Peyer's patch (tissue), 4 donors: ENCODE measurements at places on chromosomes 4 and X. TPM values are rescaled to one million over a fixed set of nuclear protein-coding genes. Genes with fewer than 3 reads are reported as not detected.

The COL4A6 gene
- total RNA-seq = 2.4 TPM

The ARL13A gene
- total RNA-seq = not detected

The GPC4 gene
- 9.5 TPM for total RNA-seq

The MAGEA12 gene
- not detected for total RNA-seq

The SMIM10L2A gene
- not detected for total RNA-seq

The REPS2 gene
- 3.7 TPM for total RNA-seq

The STPG2 gene
- not detected for total RNA-seq

The AKAP14 gene
- total RNA-seq = not detected

GRCh38 chr4:71334465-71334882, 4.3 kb upstream of the SLC4A4 start:
- DNase-seq = no peak

- no peak for DNase-seq
Observed at GRCh38 chr4:105707782-105708180, 708 bp downstream of the INTS12 start.

GRCh38 chr4:8294775-8295174, 25.2 kb downstream of the HTRA3 start:
- no peak for DNase-seq

DNA sequence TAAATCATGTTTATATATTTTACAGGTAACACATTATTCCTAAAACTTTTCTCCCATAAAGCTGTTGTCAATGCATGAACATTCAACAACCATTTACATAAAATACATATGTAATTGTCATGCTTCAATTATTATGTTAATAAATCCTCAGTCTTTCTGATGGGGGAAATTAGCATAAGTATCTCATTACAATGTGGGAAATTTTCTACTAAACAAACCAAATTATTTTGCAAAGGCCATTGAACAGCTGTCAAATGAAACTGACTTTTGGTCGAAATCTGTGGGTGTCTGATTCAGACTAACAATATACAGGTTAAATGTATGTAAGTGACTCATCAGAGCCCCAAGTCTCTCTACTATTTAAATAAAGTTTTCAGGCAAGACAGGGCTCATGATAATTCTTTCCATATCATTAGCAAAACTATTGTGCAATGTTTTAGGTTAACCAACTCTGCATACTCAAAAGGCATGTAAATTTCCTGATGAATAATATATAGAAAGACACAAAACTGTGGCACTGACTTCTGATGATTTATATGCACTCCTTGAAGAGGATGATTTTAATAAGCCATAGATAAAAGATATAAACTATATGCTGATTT, 795.3 kb upstream of the AADAT start:
- DNase-seq = no peak

GRCh38 chr4:149574971-149575370, 240.7 kb downstream of the IQCM start:
- no peak for DNase-seq

- DNase-seq = no peak
Observed at GRCh38 chr4:17758485-17758884, 22.9 kb downstream of the FAM184B start.

DNA sequence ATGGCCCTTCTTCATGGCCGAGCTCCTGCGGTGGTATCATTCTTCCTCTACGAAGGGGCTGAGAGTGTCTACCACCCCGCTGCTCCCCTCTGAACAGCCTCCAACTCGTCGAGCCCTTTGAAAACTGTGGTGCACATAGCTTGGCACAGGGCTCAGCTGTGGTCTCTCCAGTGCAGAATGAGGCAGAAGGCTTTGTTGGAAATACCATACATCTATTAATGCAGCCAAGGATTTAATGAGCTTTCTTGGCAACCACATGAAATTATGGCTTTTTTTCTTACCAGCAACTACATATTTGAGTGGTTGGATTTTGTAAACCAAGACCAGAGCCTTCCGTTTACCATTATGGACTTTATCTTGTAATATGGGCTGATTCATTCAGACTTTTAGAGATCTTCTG, 61.7 kb upstream of the CBR4 start:
- no peak for DNase-seq

DNA sequence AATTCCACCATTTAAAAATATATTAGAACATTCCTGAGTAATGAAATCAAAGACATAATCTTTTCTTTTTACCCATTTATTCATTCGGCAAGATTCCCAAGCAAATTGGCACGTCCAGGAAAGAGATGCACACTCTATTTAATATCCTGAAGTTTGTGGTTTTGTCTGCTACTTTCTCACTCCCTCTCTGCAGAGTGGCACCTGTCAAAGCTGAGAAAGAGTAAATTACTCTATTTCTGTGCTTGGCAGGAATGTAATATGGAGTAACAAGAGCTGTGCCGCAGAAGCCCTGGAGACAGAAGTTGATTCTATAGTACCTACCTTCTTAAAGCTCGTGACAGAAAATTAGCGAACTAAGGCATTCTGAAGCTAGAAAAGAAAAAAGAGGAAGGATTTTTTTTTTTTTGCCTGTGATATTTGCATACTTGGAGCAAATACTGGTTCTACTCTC, 5.5 kb downstream of the GSTCD start:
- no peak for DNase-seq

DNA sequence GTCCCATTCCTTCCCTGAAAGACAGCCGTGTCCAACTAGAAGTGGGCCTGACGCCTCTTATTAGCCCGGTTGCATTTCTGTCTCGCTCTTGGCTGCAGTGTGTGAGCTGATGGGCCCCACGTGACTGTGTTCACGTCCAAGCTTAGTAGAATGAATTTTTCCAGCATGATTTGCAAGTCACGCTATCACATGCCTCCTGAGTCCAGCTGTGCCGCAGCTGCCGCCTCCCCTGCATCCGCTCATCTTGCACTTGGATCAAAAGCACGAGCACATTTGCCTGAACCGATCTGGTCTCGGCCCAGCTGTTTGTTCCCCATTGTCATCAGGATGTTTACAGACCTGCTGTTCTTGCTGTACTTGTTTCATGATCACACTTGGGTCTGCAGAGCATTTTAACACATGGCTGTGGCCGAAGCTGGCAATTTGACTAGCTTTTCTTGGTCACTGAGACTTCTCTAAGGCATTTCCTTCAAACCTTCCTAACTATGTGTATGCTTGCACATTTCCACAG, 126.5 kb downstream of the KIT start:
- peak; percentile 83 for DNase-seq

DNA sequence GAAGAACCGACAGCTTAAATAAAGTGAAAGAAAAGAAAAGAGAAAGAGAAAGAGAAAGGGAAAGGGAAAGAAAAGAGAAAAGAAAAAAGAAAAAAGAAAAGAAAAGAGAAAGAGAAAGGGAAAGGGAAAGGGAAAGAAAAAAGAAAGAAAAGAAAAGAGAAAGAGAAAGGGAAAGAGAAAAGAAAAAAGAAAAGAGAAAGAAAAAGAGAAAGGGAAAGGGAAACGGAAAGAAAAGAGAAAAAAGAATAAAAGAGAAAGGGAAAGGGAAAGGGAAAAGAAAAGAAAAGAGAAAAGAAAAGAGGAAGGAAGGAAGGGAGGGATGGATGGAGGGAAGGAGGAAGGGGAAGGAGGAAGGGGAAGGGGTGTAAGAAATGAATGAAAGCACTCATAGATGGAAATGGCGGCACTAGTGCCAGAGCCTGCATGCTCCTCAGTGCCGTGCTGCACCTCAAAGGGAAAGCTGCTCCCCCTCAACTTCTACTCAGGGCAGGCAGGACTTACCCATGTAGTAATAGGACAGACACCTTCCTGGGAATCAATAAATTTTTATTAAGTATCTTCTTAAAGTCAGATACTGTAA, 70.7 kb downstream of the AFAP1 start:
- no peak for DNase-seq

- no peak for DNase-seq
Observed at GRCh38 chr4:62517716-62518115, 1317.6 kb downstream of the ADGRL3 start.

DNA sequence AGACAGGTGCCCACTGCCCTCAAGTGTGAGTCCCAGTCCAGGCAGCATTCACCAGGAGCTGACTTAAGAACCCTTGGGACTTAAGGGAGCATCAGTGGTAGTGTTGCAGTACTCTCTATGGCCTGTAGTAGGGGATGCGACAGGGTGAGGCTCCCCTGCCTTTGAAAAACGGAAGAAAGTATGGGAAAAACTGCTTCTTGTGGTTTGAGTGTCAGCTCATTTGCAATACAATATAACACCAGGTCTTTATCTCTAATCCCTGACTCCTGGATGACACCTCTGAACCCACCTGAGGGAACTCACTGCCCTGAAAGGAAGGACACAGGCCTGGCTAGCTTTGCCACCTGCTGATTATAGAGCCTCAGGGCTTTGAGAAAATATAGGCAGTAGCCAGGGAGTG, 176.0 kb downstream of the SMARCA1 start:
- no peak for DNase-seq

DNA sequence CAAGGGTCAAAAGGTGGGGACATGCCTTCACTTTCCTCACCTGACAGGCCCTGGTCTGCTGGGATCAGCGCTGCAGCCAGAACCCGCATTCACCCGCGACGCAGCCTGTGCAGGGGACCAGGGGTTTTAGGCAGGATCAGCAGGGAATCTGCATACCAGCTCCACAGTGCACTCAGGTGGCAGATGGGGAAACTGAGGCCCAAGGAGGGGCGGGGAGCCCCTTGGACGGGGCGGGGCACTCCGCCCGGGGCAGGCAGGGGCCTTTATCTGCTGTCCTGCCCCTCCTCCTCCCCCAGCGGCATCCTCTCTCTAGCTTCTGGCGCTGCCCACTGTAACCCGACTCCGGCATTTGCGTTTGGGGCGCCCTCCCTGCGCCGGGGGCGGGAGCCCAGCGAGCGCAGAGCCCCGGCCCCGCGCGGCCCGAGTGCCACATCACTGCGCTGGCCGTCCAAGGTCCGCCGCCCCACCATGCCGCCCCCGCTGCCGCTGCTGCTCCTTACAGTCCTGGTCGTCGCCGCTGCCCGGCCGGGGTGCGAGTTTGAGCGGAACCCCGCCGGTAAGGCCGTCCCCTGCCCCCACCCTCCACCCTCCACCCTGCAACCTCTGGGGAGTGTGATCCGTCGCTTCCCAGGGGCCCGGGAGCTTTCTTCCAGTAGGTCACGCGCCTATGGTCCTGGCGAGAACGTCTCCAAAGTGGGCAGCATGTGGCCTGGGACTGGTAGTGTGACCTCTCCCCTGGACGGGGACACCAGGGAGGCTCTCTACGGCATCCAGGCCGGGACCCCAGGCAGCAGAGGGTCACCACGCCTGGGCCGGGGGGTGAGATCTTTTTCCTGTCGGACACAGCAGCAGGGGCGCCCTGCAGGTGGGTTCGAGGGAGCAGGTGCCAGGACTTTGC, at the start of gene CPZ:
Gene CPZ (plus strand): TSS at position 400 of the 898 bp plus-strand sequence. CDS start 69 bp downstream, at position 469.
- no peak for DNase-seq

GRCh38 chr4:87835197-87835596, 2.4 kb downstream of the MEPE start:
- no peak for DNase-seq

GRCh38 chr4:54542119-54542438, 115.7 kb upstream of the KIT start:
- DNase-seq = no peak

DNA sequence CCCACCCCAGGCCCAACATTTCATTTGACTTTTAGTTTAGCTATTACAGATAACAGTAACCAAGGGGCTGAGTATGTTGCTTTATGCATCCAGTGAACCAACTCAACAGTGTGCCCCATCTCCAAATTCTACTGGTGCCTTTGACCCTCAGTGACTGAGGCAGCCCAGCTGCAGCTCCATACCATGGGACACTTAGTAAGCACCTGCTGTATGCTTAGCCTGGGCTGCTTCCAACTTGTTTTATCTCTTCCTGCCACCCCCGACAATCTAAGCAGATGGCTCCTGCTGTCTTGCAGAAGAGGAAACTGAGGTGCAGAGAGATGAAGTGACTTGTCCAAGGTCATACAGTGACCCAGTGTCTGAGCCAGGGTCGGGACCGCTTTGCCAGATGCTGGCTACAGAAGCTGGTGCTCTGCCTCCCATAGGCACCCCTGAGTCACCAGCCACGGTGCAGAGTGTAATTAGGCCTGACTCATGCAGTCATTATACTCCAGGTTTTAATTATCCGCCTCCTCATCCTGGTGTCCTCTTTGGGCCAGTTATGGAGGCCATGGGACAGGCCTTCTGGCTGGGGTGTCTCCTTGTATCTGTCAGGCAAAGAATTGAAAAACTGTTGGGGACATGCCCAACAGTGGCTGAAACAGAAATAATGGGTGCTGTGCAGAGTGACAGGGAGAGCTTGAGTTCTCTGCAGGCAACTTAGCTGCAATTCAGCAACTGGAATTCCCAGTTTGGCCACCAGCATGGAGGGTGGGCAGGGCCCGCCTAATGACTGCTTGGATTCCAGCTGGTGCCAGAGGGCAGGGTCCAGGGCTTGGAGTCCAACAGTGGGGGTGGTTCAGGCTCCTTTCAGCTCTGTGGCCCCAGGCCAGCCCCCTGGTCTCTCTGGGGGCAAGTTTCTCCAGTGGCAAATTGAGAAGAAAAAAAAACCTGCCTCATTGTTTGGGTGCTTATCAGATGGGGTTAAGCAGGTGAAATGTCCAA, 8.2 kb upstream of the GPR78 start:
- no peak for DNase-seq

GRCh38 chrX:132022198-132022966, 720 bp upstream of the STK26 start:
- DNase-seq = no peak

DNA sequence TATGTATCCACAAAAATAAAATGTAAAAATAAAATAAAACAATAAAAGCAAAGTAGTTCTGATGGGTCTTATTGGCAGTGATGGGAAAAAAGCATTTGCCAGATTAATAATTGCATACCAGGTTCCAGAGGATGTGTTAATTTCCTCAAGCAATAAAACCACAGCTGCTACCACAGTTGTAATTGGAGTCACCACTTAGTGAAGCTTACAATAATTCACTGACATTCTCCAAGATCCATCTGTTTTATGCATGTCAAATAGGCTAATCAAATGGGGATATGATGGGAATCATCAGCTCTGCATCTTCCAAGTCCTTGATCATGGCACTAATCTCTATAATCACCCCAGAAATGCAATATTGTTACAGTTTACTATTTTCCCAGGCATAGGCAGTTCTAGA, 123.5 kb upstream of the EMCN start:
- DNase-seq = no peak

DNA sequence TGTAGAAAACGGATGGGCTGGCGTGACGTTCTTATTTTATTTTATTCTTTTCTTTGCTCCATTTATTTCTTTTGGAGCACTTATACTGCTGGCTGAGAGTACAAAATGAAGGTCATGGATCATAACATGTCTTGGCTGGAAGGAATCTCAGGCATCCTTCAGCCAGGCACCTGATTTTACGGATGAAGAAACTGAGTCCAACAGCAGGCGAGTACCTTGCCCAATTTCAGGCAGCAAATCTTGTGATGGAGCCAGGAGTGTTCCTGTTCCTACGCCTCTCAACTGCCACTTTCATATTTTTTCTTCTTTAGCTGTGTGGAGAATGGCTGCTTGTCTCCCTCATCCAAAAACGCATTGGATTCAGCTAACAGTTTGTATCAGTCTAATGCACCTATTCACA, 332.1 kb upstream of the IGFBP7 start:
- DNase-seq = no peak
